Activated CD8-positive, alpha-beta memory T cell treated with anti-CD3 and anti-CD28 coated beads for 1 hour (primary cell): ENCODE measurements at places on chromosomes 11 and 22.

DNA sequence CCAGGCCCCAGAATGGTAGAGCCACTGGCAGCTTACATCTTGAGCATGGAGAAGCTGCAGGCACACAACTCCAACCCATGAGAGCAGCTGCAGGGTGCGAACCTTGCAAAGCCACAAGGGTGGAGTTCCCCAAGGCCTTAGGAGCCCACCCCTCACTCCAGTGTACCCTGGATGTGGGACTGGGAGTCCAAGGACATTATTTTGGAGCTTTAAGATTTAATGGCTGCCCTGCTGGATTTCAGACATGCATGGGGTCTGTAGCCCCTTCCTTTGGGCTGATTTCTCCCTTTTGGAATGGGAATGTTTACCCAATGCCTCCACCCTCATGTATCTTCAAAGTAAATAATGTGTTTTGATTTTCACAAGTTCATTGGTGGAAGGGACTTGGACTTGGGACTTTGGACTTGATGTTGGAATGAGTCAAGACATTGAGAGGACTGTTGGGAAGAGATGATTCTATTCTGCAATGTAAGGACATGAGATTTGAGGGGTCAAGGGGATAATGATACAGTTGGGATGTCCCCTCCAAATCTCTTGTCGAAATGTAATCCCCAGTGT lies 1.1 kb upstream of the KRTAP5-7 start:
- no peak for DNase-seq

DNA sequence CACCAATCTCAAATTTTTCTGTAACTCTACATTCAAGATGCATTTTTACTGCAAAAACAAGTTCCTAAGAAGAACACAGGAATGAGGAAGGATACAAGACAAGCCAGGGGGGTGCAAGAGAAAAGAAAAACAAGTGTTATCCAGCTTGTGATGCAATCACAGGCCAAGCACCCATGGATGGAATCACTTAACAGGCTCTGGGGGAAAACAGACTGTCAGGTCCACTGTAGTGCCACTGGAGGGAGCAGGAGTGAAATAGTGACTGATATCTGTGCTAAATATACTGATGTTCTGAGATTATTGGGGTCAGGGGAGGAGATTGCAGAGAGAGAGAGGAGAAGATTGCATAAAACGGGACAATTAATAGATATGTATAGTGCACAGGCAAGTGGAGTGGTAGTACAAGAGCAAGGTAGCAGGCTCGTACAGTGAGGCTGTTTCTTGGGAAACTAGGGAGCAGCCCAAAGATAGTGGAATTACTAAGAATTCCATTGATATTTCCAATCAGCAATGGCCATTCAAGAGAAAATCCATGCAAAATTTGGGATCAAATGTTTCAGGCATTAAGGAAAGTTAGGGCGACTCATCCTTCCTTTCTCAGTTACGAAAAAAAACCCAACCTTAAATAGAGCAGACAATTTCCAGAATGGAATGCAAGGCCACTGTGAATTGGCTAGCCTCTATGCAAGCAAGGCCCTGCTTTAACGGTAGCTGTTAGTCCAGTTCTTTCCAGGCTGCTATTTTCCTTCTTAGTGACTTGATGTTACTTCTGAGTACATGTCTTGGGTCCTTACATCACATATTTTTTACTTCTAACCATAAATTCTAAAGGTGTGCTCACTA lies 52.2 kb upstream of the CEP126 start:
- DNase-seq = no peak

- DNase-seq = no peak
These were observed 3.3 kb downstream of the PCF11 start for GRCh38 chr11:83159902-83160865.

DNA sequence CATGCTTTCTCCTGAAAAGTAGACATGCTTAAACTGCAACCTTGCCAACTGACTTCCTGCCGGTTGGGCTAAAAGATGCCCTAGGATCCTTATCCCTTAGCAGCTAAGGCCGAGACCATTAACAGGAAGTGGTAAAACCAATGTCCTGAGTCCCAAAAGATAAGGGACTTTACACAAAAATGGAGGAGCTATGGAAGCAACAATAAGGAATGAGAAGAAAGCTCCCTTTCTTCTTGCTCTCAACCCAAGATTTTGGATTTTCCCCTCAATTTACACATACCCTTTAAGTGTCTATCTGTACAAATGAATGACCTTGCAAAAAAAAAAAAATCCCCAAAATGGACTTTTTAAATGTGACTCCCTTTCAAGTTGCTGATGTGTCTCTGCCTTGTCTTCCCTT lies 11.1 kb downstream of the MRPL17 start:
- DNase-seq = no peak

DNA sequence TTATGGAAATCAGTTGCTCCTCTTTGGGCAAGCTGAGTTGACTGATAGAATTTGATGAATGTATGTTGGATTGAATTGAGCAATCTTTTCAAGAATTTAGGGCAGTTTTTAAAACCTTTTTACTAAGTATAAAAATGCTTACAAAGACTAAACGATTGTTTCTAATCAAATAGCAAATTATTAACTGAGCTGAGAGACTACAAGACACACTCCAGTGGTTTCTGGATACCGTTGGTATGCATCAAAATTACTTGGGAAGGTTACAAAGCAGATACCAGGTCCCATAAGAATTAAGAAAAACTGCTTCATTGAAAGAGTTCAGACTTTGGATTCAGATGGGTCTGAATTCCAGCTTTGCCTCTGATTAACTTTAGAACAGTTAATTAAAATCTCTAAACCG lies 721.4 kb downstream of the FAM181B start:
- DNase-seq = no peak

DNA sequence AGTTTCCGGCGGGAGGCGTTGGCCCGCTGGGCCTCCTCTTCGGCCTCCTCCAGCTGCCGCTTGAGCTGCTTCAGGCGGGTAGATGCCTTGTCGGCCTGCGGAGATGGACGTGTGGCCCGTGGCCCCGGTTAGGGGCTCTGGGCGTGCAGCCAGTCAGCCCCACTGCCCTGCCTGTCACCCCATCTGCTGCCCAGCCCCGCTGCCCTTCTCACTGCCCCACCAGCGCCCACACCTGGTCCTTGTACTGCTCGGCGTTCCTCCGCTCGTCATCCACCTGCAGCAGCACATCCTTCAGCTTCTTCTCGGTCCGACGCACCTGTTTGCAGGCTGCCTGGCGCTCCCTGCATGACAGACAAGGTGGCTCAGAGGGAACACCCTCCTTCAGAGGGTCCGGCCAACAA lies 31.2 kb downstream of the APOL1 start:
- no peak for DNase-seq

DNA sequence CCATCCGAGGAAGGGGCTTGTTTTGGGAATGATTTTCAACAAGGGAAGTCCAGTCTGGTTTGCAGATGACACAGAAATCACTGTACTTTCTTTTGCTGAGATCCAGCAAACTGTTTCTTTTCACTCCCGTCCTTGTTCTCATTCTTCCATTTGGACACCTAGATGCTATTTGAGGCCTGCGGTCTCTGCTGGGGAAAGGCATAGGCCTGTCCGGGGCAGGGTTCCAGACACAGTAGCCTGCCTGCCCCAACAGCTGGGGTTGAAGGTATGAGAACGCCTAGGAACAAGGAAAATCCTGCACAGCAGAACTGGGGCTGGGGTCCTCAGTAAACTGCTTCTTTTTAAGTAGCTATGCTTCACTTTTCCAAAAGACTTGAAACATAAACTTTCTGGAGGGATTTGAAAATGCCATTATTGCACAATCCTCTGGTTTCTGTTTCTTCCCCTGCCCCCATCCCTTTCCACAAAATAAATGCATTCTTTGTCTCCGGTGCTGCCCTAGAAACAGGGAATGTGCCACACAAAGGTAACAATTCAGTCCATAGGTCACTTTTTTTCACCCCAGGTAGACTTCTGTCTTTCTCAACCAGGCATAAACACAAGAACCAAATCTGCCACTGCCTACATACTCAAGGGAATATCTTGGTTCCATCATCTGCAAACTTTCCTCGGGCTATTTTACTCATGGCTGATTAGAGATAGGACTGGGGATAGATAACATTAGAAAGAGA lies 174.8 kb upstream of the MTMR2 start:
- DNase-seq = no peak
